ENCODE measurements at places on chromosomes 13 and 19.

- DNase-seq, result no peak
Measured at GRCh38 chr19:11204076-11204602, 6.8 kb upstream of the KANK2 start.

DNA sequence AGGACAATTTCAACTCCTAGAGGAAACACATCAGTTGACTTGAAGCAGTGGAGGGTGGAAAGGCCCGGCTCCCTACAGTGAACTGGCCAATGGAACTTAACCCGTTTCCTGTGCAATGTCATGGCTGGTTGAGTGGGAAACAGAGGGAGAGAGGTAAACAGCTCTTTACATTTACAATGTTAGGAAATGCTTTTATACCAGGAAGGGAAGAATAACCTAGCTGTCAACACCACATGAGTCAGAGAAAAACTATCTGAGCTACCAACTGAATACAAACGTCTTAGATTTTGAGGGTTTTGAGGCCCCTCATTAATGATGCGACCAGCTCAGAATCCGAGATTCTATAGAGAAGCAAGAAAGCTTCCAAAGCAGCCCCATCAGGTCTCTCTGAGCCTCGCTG is 36.7 kb downstream of the CARD8 start:
- no peak for DNase-seq

- DNase-seq, result no peak
Measured at GRCh38 chr13:29924482-29925350, 74.3 kb upstream of the UBL3 start.

DNA sequence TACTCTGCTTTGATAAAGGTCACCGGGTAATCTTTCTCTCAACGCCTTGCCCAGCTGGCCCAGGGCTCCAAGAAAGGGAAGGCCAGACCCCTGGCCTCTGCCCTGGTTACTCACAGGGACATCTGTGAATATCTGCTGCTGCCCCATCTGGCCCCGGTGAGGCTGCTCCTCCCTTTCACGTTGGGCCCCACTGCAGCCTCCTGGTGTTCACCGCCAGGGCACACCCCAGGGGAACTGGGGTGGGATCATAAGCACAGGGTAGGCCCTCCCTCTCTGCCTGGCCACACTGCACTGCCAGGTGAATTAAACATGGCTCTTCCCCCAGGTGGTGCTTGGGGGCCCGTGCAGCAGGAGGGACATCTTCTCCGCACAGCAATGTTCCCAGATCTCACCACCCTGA is 12.7 kb downstream of the LAIR1 start:
- DNase-seq, result no peak

GRCh38 chr13:40315416-40316064 is 350.9 kb downstream of the FOXO1 start:
- DNase-seq, result peak; percentile 71

DNA sequence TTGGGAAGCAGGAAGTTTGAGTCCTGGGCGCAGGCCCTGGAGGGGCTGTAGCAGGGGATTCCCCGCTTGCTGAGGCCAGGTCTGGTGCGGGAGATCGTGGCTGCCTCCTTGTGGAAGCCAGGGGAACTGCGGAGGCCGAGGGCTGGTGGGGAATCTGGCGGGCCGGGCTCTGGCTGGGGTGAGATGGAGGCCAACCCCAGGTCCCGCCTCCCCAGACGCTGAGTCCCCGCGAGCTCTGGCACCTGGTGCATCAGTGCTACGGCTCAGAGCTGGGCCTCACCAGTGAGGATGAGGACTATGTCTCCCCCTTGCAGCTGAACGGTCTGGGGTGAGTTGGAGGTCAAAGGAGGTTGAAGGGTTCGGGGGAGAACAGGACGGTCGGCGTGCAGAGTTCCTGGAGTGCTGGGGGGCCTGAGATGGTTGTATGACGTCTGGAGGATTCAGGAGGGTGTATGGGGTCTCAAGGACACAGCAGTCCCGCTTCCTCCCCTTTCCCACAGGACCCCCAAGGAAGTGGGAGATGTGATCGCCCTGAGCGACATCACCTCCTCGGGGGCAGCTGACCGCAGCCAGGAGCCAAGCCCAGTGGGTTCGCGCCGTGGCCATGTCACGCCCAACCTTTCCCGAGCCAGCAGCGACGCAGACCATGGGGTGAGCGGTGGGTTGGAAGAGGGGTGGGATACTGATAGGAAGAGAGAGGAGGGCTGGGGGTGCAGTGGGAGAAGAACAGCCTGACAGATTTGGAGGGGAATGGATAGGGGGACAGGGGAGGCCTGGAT is 13.1 kb downstream of the GRAMD1A start:
- DNase-seq, result peak; percentile 76

- no peak for DNase-seq
Measured at GRCh38 chr13:52997951-52998876, 30.4 kb upstream of the OLFM4 start.

DNA sequence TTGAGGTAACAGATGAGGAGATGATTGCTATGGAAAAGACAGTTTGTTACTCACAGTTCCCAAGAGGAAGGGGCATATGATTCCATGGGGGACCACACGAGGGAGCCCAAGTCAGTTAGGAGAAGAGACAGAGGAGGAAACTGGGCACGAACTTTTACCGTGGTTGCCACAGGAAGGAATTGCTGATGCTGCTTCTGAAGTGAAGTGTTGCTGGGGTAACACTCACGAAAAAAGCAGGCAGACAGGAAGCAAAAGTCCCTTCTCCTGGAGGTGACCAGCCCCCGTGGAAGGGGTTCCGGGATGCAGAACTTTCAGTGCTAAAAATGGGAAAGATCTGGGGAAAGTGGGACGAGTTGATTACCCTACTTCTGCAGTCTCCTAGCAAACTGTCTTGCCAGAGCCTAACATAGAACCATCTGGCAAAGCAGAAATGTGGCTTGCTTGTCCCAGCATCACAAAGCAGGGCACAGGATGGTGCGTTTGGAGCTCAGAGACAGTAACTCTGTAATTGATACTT is 35.4 kb upstream of the MAP3K10 start:
- DNase-seq, result no peak

- DNase-seq, result no peak
Measured at GRCh38 chr19:1756705-1757465, 3.6 kb downstream of the ONECUT3 start.

GRCh38 chr13:43529796-43530195 is 257.0 kb downstream of the ENOX1 start:
- no peak for DNase-seq

DNA sequence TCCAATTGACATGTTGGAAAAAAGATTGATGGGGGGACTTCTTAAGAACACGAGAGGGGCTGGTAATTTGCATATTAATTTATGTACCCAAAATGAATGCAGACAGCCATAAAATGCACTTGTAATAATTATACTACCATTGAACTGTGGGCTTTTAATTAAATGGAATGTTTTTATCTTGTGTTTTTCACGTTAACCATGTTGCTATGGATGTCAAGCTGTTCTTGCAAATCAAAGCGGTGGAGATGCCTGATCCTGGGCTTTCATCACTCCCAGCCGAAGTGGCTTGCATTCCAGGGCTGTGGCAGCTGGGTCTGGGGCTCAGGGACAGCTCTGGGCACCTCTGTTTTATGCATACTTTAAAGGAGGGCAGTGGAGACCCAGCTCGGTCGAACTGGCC is 179.4 kb upstream of the TMTC4 start:
- no peak for DNase-seq

- no peak for DNase-seq
Measured at GRCh38 chr19:47002853-47003610, 16.6 kb upstream of the NPAS1 start.

DNA sequence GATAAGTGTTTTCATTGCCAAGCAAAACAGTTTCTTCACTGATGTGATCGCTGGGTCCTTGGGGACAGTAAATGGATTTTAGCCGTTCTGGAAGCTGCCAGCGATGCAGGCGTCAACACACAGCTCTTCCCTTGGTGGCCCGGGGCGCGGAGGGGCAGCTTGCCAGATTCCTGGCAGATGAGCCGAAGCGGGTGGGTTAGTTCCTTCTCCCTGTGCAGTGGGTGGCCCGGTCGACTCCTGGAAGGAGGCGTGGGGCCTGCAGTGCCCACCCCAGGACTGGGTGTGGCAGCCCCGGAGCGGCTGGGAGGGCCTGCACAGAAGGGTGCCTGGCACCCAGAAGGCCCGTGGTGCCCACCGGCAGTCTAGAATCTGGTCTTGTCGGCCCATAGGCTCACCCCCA is 69.0 kb downstream of the KDM4B start:
- no peak for DNase-seq

GRCh38 chr19:2629491-2630351 is 72.8 kb downstream of the GNG7 start:
- DNase-seq, result no peak

DNA sequence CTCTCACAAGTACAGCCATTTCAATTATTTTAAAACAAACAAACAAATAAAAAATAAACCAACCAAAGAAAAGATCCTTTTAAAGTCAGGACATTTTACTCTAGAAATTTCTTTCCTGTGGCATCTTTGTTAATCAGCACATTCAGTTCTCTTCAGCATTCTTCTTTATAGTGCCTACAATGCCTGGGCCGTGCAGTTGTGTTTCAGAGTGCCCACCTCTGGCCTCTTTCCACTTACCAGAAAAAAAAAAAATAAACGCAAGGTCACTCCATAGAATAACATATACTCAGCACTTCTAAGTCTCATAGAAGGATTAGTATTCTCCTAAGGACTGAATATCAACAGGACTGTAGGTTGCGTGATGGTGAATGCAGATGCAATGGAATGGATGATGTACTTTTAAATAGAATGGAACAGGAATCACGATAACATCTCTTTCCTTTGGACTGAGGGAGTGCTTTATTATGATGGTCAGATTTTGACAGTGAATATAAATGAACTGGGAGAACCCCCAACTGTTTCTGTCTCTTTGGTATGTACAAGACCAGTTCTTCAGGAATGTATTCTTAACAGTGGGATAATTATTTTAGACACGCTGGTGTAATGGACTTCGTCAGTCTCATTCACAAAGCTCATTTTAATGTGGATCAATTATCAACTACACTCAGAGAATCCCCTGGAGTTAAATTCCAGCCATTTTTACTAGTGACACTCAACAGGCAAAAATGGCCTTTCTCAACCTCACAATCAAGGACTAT is 125.0 kb upstream of the NBEA start:
- no peak for DNase-seq

DNA sequence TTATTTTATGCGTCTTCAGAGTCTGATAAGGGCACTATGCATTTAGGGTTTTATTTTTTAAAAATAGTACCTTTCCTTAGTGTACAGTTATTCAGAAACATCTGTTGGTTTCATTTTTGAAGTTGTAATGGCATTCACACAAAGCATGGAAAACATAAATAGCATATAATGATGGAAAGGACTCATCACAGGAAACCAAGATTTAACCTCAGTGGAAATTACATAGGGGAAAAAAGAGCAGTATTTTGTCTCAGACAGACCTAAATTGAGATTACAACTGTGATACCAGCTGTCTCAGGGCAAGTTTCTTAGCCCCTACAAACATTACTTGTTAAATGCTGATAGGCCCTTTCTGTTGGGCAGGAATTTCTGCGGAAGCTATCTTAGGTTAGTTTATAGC is 57.2 kb downstream of the NHLRC3 start:
- no peak for DNase-seq

DNA sequence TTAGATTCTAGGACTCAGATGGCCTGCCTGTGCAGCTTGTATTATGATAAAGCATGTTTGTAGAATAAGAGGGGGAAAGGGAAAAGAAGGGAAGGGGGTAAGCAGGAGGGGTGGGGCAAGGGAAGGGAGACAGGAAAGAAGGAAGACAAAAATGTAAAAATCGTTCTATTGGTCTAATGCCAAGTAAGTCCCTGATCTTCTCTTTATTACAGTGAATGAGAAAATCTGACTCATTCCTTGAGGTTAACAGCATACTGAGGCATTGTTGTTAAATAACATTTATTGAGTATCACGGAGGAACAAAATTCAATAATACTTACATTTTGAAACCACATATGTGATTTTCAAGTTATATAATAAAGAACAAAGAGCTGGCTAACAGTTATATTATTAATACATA is 1534.7 kb downstream of the OLFM4 start:
- DNase-seq, result no peak

- DNase-seq, result peak; percentile 32
Measured at GRCh38 chr13:74129500-74130191, 4.6 kb downstream of the KLF12 start.

DNA sequence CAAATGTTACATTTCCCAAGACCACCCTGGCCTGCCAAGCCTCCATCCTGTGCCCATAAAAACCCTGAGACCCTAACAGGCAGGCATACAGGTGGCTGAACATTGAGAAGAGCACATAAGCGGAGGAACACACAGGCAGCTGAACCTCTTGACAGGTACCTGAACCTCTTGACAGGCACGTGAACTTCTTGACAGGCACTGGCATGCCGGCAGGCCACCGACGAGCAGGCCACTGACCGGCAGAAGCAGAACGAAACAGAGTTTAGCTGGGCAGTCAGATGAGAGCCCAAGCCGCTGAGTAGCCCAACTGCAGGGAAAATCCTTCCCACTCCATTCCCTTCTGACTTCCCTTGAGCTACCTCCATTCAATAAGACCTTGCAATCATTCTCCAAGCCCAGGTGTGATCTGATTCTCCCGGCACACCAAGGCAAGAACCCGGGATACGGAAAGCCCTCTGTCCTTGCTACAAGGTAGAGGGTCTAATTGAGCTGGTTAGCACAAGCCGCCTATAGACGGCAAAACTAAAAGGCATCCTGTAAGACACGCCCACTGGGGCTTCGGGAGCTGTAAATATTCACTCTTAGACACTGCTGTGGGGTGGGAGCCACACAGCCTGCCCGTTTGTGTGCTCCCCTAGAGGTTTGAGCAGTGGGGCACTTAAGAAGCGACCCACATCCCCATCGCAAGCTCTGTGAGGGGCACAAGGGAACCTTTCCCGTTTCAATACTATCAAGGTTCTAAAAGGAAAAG is 2613.9 kb upstream of the PCDH20 start:
- no peak for DNase-seq

DNA sequence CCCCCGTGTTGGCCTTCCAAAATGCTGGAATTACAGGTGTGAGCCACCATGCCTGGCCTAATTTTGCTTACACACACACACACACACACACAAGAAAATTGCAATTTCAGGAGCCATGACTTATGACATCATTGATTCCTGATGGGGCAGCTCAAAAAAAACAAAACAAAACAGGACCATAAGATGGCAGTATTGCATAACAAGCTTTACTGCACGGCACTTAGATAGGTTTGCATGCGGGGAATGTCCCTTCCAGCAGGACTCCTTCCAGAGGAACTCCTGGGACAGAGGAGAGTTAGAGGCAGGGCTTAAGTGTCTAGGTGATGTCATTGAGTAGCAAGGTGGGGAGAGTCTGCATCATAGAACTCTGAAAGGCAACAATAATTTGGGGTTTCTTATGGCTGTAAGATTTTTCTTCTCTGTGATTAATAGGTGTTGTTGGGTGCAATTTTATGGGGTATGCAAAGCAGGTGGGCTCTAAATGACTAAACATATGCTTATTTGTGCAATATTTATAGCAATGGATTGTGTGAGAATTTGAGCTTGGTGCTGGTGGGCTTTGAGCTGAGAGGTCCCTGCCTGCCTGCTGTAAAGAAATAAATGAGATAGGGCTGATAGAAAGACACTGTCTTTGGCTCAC is 9.0 kb upstream of the ACSBG2 start:
- DNase-seq, result no peak

GRCh38 chr19:1609103-1609396 is 3.8 kb upstream of the UQCR11 start:
- peak; percentile 39 for DNase-seq

Measured in CD4-positive, alpha-beta T cell treated with Interleukin-6 at 100 ng/mL for 8 hours (primary cell).